IMR-90 (cell line): ENCODE measurements at places on chromosomes 4 and X. TPM values are rescaled to one million over a fixed set of nuclear protein-coding genes. Genes with fewer than 3 reads are reported as not detected.

The HPGDS gene
- not detected in 2 replicates for total RNA-seq

- no peak for DNase-seq
Observed at GRCh38 chr4:182874304-182874751, 42.9 kb downstream of the DCTD start.

- DNase-seq = no peak
Observed at GRCh38 chr4:61671599-61671998, 471.5 kb downstream of the ADGRL3 start.

DNA sequence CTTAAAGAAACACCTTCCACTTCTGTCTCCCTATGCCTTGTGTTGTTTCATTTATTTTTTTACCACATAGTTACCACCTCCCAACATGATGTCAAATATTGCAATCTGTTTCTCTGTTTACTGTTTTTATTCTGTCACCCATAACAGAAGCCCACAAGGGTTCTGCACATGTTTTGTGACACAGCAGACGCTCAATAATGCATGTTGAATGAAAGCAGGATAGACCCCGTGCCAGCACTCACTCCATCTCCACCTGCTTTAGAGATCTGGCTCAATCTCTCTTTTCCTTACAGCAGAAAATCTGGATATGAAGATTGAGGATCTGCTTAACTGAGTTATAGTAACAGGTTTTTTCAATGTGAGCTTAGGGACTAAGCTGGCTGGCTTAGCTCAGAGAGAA is 116.8 kb upstream of the NUDT10 start:
- DNase-seq = no peak

- DNase-seq = no peak
Observed at GRCh38 chrX:116170511-116170910, at the start of gene AGTR2. TSS of gene AGTR2 (plus strand) at chrX:116170744. CDS start at chrX:116172281, 1,537 bp downstream.

DNA sequence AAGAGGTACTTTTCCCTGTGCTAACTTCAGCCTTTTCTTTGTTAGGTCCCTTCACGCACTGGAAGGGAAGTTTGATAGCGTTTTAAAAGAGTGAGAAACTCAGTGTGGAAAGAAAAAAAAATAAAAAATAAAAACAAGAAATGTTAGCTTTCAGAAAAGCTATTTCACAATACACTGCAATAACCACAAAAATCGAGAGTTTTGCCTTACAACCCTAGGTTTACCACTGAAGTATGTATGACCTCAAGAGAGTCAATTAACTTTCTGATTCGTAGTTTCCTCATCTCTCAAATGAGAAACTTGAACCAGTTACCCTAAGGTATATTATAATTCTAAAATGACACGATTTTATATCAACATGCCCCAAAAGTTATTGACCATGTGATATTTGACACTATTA is 93.9 kb upstream of the JADE1 start:
- DNase-seq = peak; percentile 77

DNA sequence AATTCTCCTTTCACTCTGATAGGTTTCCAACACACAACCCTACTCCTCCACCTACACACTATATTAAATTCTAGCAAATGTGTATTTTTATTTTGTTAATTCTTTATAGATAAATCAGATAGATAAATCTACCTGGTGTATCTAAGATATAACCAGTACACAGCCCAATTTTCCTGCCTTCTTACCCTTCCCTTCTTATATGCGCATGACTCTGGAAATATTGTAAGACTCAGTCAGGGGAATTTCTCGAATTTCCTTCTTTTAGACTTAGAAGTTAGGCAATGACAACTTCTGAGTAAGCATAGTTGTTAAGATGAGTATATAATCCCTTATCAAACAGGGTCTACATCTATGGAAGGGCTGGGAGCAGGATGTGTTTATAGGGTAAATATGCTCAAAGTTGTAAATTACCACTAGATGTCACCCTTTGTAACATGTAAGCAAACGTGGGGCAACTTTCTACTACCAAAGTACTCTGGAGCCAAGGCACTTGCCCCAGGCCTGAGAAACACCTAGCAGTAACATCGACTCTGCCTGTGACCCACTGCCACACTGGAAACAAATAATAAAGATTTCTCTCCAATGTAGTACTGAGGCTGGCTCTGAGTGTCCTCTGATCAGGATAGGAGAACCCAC is 444.7 kb downstream of the IQCM start:
- DNase-seq = peak; percentile 63

- no peak for DNase-seq
Observed at GRCh38 chr4:81495345-81495744, 23.6 kb upstream of the RASGEF1B start.
